ENCODE measurements at places on chromosomes 16 and 17.
A peak's percentile ranks its signal among the peaks of the same experiment; 100 is the strongest.

DNA sequence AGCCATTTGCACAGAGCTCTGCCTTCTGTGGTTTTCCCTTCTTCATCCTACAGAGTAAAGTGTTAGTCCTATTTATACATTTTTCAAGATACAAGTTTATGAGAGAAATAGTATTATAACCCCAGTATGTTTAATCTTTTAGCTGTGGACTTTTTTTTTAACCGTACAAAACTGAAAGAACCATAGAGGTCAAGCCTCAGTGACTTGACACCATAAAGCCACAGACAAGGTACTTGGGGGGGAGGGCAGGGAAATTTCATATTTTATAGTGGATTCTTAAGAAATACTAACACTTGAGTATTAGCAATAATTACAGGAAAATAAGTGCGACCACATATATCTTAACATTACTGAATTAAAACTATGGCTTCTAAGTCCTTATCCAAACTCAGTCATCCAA, 17.0 kb upstream of the RAB11FIP4 start:
- DNase-seq: no peak

- no peak for DNase-seq
Observed at GRCh38 chr16:17467923-17468540, 2.7 kb downstream of the XYLT1 start.

- DNase-seq: no peak
Observed at GRCh38 chr17:5553479-5553878, 30.8 kb downstream of the NLRP1 start.

GRCh38 chr17:55612691-55613141, 101.5 kb upstream of the SMIM36 start:
- DNase-seq: no peak

GRCh38 chr16:85027958-85028684, 526 bp downstream of the KIAA0513 start:
- DNase-seq: no peak

GRCh38 chr17:44940768-44941167, 6.8 kb downstream of the KIF18B start:
- DNase-seq: no peak

DNA sequence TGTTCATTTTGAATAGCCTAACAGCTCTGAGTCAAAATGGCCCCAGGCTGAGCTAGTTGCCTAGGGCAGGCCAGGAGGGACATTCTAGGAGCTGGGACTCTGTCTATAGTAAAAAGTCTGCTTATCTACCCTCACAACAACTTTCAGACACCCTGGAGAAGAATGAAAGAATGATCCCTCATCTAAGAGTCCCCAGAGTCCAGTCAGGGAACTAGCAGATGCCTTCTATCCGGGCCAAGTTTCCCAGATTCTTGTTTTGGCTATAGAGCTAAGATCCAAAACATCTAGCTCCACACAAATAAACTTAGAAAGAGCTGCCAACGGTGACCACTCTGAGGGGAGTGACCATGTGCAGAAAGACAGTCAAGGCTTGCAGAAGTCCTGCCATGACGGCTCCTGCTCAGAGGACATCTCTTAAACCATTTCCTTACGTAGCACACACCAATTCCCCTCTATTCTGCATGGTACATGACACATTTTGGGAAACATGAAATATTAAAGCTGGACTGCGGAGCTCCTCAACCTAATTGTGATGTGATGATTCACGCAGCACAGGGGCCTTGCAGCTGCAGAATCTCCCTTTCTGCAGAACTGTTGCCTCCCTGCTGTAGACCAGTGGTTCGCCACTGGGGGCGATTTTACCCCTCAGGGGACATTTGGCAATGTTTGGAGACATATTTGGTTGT, 24.2 kb downstream of the FAM20A start:
- DNase-seq: no peak

DNA sequence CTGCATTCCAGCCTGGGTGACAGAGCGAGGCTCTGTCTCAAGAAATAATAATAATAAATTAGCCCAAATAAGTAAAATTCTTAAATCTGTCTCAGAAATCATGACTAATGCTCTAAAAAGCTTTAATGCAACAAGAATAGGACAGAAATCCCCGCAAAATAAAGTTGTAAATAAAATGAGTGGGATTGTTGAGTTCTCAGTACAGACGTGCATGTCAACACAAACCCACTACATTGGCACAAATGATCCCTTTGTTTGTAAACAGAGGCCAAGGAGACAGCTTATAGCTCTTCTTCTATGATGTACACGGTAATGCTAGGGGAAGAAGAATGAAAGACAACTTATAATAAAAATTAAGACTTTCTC, 6.0 kb downstream of the STAT5B start:
- DNase-seq: no peak

DNA sequence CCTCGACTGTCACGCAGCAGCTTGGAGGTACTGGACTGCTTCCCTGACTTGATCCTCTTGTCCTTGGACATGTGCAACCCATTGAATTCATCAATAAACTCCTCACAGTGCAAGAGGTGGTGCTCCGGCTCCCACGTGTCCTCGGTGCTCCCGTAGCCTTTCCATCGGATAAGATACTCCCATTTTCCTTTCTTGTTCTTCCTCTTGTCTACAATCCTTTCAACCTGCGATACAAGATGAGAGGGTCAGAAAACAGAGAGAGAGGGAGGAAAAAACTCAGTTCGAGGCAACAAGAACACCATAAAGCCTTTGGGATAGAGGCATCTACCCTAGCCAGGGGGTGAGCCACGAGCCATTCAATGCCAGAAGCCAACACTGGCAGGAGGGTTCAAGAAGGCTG, 119.5 kb downstream of the CDYL2 start:
- DNase-seq: no peak

DNA sequence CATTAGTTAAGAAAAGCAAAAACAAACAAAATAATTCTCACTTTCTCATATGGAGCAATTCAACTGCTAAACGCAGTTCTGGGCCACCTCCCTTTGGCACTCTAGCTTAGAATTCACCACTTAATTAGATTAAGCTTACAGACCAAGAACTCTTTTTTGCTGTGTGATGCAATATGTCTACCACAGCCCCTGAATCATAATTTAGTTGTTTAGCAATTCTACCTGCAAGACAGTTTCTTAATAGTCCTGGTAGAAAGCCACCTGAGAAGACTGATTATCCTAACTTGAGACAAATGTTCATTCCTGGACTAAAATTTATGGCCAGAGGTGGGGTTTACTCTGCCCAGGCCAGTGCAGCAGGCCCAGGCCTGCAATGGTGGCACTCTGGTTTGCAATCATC, 205.9 kb downstream of the HS3ST3A1 start:
- DNase-seq: no peak

GRCh38 chr17:77036841-77037381, 103.9 kb upstream of the SEC14L1 start:
- no peak for DNase-seq

DNA sequence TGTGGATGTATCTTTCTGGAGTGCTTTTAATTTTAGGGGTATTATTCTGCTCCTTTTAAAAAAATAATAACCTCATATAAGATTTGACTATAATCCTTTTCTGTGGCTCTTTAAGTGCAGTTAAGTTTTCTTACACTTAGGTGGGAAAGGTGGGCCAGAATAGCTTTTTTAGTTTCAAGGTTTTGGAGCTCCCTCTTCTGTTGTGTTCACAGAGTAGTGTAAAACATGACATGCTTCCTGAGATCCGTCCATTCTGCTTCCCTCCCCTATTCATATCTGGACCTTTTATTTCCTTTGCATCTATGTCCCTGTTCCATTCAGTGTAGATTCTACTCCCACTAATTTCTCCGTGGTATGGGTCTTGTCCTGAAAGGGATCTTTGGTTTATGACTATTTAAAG, 12.8 kb downstream of the LRRC36 start:
- peak; percentile 9 for DNase-seq

- no peak for DNase-seq
Observed at GRCh38 chr17:47735536-47736011, 2.5 kb downstream of the TBX21 start.

GRCh38 chr17:2947588-2947950, 115.8 kb downstream of the OR1D5 start:
- DNase-seq: no peak

DNA sequence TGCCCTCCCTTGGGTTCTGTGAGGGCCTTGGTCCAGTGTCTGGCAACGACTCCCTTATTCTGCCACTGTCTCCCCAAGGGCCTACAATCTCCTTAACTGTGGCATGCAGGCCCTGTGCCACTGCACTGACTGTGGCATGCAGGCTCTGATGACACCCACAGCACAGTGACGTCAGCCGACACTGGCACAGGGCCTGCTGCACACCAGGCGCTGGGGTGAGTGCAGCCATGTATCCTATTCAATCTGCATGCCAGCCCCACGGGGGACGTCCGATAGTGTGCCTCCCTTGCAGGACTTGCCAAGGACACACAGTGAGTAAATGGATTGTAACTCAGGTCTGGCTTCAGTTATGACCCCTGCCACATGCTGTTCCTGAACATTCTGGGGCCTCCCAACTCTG, 39.8 kb upstream of the RASD1 start:
- no peak for DNase-seq

GRCh38 chr16:56245197-56245596, 53.9 kb downstream of the GNAO1 start:
- no peak for DNase-seq

- no peak for DNase-seq
Observed at GRCh38 chr16:26155221-26155620, 463.5 kb downstream of the HS3ST4 start.

GRCh38 chr17:9230346-9230745, 209.0 kb downstream of the NTN1 start:
- peak; percentile 54 for DNase-seq

GRCh38 chr16:12758670-12759558, 44.8 kb downstream of the CPPED1 start:
- no peak for DNase-seq

DNA sequence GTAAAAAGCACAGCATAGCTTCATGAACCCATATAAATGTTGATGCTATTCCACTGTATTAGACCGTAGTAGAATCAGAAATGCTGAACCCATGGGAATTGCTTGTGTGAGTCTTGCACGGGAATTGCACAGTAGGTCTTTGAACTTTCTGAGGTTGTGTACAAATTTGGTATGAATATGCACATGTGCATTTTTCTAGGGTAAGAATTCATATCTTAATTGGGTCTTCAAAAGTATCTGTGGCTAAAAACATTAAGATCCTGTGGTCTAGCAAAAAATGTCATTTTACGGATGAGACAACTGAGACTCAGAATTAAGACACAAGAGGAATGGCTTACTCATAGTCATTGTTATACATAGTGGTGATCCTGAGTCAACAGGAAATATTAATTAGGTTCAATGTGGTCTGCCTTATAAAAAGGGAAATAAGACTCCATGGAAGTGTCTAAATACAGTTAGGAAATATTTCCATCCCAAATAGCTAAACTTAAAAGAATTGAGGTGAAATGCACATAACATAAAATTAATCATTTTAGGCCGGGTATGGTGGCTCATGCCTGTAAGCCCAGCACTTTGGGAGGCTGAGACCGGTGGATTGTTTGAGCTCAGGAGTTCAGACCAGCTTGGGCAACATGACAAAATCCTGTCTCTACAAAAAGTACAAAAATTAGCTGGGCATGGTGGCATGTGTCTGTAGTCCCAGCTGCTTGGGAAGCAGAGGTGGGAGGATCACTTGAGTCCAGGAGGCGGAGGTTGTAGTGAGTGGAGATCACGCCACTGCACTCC, 22.8 kb downstream of the TAOK1 start:
- DNase-seq: peak; percentile 80

DNA sequence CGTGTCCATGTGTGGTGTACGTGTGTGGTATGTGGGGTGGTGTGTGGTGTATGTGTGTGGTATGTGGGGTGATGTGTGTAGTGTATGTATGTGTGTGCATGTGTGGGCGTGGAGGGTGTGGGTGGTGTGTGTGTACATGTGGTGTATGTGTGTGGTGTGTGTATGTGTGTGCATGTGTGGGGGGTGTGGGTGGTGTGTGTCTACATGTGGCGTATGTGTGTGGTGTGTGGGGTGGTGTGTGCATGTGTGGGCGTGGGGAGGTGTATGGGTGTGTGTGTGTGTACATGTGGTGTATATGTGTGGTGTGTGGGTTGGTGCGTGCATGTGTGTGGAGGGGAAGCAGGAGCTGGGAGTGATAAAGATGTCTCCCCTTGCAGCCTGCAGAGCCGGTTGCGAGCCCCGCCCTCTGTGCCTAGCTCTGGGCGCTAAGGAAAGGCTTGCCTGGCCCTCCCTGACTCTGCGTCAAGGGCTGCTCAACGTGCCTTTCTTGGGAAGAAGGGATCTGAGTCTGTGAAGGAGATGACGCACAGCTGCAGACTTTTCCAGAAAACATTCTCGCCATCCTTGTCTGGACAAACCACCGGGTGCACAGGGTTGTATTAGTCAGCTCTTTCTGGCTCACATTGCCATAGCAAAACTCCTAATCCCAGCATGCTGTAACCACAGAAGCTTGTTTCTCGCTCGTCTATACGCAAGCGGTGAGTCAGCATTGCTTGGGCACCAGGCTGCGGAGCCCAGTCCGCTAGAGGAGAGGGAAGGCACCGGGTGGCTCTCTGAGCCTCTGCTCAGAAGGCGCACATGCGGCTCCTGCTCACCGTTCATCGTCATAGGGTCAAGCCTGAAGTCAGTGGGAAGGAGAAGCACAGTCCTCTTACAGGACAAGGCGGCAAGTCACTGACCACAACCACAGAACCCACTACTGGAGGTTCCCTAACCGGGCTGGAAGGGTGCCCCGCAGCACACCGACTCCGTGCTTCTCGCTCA, 2.0 kb upstream of the CD300H start:
- peak; percentile 99 for DNase-seq

- no peak for DNase-seq
Observed at GRCh38 chr16:89695875-89696669, 5.4 kb downstream of the SPATA2L start.

- DNase-seq: no peak
Observed at GRCh38 chr16:23920446-23920845, 84.7 kb downstream of the PRKCB start.

DNA sequence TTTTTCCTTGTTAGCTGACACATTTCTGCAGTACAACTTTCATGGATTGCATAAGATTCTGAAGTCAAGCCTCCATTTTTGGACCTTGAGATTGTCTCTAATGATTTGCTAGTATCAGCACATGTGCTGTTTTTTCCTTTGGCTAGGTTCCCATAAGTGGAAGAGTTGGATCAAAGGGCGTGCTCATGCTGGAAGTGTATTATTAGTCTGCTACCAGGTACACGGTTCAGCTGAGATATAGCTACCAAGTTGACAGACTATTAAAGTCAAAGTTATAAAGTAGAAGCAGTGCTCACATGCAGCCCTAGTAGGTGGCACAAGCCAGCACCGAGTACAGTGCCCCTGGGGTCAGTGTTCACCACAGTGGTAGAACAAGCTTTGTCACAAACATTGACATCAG, 3.2 kb downstream of the FAHD1 start:
- DNase-seq: no peak

DNA sequence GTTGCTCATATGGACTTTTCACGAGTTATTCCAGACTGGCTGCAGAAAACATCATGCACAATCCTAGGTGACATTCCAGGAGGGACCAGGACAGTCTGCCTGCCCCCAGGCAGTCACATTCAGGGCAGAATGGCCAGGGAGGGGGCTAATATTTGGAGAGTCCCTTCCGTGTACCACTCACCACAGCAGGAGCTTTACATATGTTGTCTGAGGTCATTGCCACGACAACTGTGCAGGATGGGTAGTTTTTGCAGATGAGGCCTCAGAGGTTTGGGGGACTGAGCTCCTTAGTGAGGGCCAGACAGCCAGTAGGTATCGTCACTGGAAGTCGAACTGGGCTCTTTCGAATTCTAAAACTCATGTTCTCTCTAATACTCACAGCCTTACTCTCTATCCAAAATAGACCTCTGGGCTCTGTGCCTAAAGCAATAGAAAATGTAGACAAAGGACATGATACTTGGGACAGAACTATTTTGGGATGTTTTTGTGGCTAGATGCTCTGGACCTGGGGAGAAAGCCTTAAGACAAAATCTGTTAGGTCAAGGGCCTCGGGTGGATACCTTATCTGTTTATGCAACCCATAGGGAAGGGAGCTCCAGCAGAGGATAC, 338.5 kb downstream of the MAF start:
- no peak for DNase-seq
